ENCODE measurements at places on chromosomes 7 and 10.

- DNase-seq: no peak
Observed at GRCh38 chr10:86958116-86958900, at the start of gene SNCG. Gene SNCG, plus strand, starts transcription at chr10:86958599. Its CDS starts 99 bp downstream, at chr10:86958698.

GRCh38 chr10:24858288-24859270 is 93.8 kb downstream of the PRTFDC1 start:
- peak; percentile 79 for DNase-seq

- no peak for DNase-seq
Observed at GRCh38 chr10:124977161-124977560, 35.2 kb downstream of the ZRANB1 start.

GRCh38 chr10:14598809-14599764 is 175.6 kb downstream of the FAM107B start:
- no peak for DNase-seq

DNA sequence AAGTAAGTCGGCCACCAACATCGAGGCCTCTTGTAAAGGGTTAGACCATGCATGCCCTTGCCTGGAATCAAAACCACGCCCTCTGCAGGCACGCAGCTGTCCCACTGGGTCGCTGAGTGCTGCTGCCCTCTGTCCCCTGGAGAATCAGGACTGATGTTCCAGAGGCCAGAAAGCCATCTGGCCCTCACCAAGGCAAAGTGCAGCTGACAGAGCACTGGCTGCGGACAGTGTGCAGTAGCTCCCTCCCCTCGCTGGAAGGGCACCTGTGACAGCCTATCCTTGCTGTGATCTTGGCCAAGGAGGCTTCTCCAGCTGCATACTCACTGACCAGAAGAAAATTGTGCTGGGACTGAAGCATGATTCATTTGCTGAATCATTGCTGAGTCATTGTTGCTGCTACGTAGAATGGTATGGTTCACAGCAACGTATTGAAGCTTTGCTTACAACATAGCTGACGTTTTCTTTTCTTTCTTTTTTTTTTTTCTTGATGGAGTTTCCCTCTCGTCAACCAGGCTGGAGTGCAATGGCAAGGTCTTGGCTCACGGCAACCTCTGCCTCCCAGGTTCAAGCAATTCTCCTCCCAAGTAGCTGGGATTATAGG is 30.4 kb downstream of the DDC start:
- DNase-seq: peak; percentile 97

- DNase-seq: no peak
Observed at GRCh38 chr10:104579136-104579535, 62.0 kb upstream of the SORCS3 start.

GRCh38 chr7:121605317-121605680 is 209.2 kb upstream of the FAM3C start:
- no peak for DNase-seq

DNA sequence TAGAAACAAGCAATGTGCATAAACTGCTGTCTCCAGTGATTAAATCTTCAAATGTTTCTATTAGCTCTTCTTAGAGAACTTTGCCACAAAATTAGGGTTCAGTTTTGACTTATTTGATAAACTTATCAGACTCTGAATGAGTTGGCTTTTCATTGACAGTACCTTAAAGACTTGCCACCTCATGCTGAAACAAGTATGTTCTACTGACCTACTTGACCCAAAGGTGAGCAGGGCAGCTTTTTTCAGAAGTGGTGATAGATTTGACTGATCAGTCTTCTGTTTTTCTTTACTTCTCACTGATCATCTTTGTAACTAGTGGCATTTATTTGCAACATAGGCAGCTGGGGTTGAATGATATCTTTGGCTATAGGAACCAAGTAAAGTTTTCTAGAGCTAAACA is 7.8 kb downstream of the ZNF277 start:
- DNase-seq: no peak

- no peak for DNase-seq
Observed at GRCh38 chr7:44622342-44623151, 16.1 kb downstream of the OGDH start.

GRCh38 chr7:76066716-76067503 is 19.0 kb downstream of the MDH2 start:
- no peak for DNase-seq

DNA sequence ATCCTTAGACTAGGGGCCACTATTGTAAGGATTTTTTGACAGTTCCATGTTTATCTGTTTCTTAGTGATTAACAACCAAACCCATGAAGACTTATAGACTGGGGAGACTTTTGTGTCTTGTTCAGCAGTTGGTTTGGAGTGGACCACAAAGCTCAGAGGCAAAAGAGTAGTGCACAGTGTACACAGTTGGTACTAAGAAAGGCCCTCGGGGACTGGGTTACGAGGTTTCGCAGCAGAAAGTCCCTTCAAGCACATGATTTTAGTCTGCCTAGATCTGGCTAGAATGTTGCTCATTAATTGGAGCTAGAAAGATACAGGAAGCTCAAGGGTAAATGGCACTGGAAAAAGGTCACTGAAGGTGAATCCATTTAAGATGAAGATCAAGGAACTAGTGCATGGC is 35.4 kb downstream of the CDK14 start:
- no peak for DNase-seq

DNA sequence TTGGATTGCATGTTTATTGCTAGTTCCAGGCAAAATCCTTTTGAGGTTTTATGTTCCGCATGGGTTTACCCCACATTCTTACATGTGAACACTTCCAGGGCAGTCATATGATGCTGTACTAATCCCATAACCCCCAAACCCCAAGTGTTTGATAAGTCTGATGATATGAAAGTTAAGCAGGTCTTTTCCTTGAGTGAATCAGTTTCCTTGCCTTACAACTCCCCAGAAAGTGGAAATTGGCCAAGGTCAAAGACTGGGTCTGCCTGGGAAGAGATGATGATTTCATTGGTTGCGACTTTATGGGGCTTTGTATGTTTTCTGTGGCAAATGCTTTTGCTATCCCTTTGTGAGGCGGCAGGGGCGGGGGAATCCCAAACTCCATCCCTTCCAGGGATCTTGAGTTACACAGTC is 24.7 kb downstream of the AFAP1L2 start:
- DNase-seq: no peak

- no peak for DNase-seq
Observed at GRCh38 chr10:12389154-12389734, 39.9 kb downstream of the CAMK1D start.

DNA sequence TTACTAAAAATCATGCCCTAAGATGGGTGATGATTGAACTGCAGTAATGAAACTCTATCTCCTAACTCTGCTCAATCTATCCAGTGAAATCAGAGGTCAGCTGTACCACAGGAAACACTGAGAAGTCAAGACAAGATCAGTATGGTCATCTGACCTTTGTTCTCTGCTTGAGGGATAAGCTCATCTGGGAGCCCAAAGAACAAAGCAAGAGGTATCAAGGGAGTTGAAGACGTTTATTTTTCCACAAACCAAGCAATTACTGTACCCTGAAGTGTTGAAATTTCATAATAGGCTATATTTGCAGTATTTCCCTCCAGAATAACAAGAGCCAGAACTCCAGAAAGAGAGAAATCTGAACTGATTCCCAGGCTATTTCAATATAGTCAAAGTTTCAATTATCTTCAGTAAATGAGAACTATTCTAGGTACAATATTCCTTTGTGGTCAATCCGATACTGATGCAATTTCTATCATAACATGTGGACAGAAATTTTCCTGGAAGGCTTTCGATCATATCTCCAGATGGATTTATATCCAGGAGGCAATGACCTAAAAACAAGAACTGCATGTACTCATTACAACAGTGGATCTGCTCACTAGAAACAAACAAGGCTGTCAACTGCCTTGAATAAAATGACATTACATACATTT is 345.3 kb downstream of the TNS3 start:
- no peak for DNase-seq

DNA sequence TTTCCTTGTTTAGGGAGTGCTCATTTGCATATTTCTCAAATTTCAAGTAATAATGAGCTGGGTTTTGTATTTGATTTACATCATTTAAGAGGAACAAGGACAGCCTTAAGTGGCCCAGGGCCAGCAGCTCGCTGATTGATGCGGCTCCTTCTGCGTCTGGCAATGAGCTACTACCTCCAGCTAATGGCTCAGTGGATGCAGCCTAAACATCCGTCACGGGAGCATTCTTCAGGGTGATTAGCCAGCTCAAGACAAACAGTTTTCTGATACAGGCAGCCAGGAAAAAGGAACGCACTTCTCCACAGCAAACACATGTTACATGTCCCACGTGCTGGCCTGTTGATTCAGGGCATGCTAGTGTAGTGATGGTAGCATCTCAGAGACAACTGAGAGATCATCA is 169.3 kb upstream of the TCERG1L start:
- DNase-seq: no peak

GRCh38 chr10:27100813-27101347 is 586 bp upstream of the ANKRD26 start:
- no peak for DNase-seq

- DNase-seq: no peak
Observed at GRCh38 chr10:31694929-31695837, 233.4 kb downstream of the ARHGAP12 start.

DNA sequence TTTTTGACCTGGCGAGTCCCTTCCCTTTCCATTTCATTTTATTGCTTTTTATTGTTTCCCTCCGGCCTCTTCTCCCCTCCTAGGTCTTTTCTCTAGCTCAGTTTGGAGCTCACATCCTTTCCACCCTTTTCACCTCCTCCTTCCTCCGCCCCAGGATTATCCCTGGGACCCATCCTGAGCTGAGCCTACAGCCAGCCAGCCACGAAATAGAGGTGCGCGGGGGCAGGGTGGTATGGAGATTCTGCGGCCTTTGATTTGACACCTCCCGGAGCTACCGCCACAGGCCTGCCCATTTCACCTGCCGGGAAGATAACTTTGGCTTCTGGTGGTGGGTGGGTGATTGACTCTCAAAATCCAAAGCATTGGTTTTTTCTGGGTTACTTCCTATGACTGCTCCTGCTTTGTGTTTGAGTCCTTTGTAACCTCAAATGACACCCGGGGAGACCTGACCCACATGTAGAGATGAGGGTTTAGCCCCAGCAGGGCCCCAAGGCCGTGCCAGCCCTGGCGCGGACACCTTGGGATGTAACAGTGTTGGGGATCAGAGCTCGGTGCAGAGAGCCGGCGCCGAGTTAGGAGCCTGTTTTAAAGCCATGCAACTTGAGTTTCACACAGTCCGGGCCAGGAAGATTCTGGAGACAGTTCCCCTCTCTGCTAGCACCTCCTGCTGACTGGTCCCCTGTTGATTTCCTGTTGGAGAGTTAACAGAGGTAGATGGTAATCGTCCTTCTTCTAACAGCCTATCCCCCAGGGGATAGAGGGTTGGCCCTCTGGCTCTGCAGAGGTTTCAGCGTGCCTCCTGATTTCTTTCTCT is 1.5 kb downstream of the DUSP5 start:
- peak; percentile 71 for DNase-seq

- DNase-seq: no peak
Observed at GRCh38 chr7:999941-1000935, 17.3 kb downstream of the CYP2W1 start.

DNA sequence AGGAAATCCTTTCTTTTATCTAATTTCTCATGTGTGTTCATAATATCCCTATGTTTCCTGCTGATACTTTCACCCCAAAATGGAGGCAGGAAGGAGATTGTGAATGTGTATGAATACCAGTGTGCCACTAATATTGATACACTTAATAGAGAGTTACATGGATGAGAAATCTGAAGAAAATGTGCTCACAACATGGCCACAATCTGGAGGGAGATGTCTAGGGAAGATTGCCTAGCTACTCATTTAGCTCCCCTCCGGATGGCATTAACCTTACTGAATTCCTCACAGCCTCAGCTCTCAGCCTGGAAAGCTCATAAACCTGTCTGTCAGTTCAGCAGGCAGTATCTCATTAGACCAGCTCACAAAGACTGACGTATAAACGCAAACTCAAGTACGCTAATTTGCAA is 23.4 kb upstream of the DMTF1 start:
- DNase-seq: no peak

All from fibroblast of gingiva (primary cell).